Renal cortex interstitium (tissue), 15 donors: ENCODE measurements at places on chromosomes 2 and 18.

DNA sequence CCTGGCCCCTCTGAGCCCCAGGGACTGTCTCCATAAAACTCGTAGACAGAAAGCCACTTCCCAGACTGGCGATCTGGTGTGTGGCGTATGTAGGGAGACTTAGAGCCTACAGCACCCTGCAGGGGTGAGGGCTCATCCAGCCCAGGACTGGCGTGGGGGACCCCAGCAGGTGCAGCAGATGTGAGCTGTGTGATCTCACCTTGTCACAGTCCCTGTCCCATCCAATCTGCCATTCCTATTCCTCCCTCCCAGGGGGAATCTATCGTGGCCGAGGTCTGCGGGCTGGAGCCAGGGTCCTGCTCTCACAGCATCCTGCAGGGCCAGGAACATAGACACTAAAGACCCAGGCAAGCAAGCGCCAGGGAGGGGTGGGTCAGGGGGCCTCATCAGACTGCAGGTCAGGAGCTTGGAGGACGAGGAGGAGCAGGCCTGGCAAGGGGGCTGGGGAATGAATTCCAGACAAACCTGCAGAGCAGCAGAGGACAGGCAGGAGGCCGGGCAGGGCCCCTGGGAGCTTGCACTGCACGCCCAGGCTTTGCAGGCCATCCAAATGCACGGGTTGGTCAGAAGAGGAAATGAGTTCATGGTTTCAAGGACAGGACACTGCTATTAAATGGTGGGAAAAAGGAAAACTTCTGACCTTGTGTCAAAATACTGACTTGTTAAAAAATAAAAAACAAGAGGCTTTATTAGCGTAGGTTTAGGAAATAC lies 32.5 kb downstream of the HS6ST1 start:
- DNase-seq = no peak

DNA sequence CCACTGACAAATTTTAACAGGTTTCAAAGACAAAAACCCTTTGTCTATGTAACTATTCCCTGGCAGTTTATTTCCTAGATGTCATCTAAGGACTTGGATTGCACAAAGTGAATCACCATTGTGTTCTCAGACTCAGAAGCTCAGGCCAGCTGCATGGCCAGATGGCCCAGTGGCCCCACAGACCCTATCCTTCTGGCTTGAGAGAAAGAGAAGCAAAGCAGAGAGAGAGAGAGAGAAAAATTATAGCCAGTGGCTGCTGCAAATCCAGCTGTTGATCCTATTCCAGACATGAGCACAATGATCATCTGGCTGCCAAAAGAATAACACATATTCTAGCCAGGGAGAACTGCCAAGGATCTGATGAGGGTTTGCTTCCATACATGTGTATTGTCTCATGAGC lies 25.8 kb downstream of the CTLA4 start:
- DNase-seq = no peak

GRCh38 chr2:219565130-219566080 lies 5.9 kb downstream of the OBSL1 start:
- no peak for DNase-seq

- no peak for DNase-seq
These were observed 105.6 kb upstream of the UXS1 start for GRCh38 chr2:106299696-106300095.

DNA sequence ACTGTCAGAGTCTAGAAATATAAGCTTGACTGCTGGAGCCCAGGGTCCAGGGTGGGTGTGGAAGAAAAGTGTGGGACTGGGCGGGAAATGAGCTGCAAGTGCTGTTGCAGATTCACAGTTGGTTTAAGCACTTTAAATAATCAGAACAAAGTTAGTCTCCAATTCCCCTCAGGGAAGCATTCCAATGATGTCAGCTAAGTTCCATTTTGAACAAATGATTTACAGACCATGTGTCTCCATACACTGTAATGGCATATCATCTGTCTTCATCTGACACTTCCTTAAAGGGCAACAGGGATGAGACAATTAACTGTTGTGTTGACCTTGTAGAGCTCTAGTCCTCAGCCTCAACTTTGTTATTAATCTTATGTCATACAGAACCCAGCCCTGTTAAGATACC lies 31.5 kb upstream of the REG3A start:
- no peak for DNase-seq
